Karpas-422 (cell line): ENCODE measurements at places on chromosomes 13 and 19. TPM values are rescaled to one million over a fixed set of nuclear protein-coding genes. Genes with fewer than 3 reads are reported as not detected.
A peak's percentile ranks its signal among the peaks of the same experiment; 100 is the strongest.

- H3K4me3 ChIP-seq, result no peak overlapping the region
- DNase-seq, result peak; percentile 36
- H3K27ac ChIP-seq, result no peak overlapping the region
- H3K36me3 ChIP-seq, result no peaks in the 10 kb centered on the region
- no peaks in the 10 kb centered on the region for H3K27me3 ChIP-seq
Measured at GRCh38 chr19:6499052-6499790, 2.9 kb downstream of the TUBB4A start.

GRCh38 chr19:28039677-28040381 lies 1173.1 kb downstream of the UQCRFS1 start:
- H3K4me3 ChIP-seq, result no peak overlapping the region
- H3K4me1 ChIP-seq, result no peaks in the 10 kb centered on the region
- H3K27ac ChIP-seq, result no peak overlapping the region
- H3K36me3 ChIP-seq, result no peaks in the 10 kb centered on the region
- no peak for DNase-seq
- H3K27me3 ChIP-seq, result no peaks in the 10 kb centered on the region

DNA sequence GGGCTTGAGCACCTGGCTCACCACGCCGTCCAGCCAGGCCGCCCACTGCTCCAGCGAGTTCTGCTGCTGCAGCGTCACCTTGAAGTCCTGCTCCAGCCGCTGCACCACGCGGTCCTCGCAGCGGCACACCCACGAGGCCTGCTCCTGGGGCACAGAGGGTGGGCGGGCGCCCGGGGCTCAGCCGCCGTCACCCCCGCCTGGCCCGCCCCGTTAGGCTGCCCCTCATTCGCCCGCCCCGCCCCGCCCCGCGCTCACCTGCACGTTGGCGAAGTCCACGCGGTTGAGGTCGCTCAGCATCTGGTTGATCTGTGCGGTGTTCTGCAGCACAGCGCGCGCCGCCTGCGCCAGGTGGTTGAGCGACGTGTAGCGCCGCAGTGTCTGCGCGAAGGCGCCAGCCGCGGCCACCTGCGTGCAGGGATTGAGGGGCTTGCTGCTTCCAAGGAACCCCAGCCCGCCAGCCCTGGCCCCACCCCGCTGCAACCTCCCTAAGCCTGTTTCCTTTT lies 11.3 kb downstream of the DCAF15 start:
- H3K36me3 ChIP-seq, result 0 out of 2 replicates have a peak, but pooled peaks cover 3% of the 10 kb centered on the region
- no peak overlapping the region for H3K4me3 ChIP-seq
- no peak for DNase-seq
- no peaks in the 10 kb centered on the region for H3K27me3 ChIP-seq

FGF9 gene
- total RNA-seq, result 0.11 and 2.9 TPM in 2 replicates

- no peaks in the 10 kb centered on the region for H3K36me3 ChIP-seq
- no peak for DNase-seq
- peaks cover 23% of the 10 kb centered on the region for H3K4me1 ChIP-seq
- H3K4me3 ChIP-seq, result no peak overlapping the region
- no peak overlapping the region for H3K27ac ChIP-seq
- H3K27me3 ChIP-seq, result no peaks in the 10 kb centered on the region
Measured at GRCh38 chr13:97139691-97140090, 82.4 kb upstream of the MBNL2 start.

CD79A gene
- total RNA-seq, result 970 and 1,036 TPM in 2 replicates

- H3K36me3 ChIP-seq, result peaks cover 44% of the 10 kb centered on the region; the same call in 1 of the 2 replicates
- no peaks in the 10 kb centered on the region for H3K4me1 ChIP-seq
- H3K27ac ChIP-seq, result no peak overlapping the region
Measured at GRCh38 chr13:111283457-111283856, 37.0 kb upstream of the TEX29 start.

- no peak overlapping the region for H3K27ac ChIP-seq
- no peaks in the 10 kb centered on the region for H3K27me3 ChIP-seq
- no peaks in the 10 kb centered on the region for H3K36me3 ChIP-seq
- no peak overlapping the region for H3K4me3 ChIP-seq
- H3K4me1 ChIP-seq, result no peaks in the 10 kb centered on the region
Measured at GRCh38 chr13:37338726-37339385, 233.4 kb upstream of the CSNK1A1L start.

DNA sequence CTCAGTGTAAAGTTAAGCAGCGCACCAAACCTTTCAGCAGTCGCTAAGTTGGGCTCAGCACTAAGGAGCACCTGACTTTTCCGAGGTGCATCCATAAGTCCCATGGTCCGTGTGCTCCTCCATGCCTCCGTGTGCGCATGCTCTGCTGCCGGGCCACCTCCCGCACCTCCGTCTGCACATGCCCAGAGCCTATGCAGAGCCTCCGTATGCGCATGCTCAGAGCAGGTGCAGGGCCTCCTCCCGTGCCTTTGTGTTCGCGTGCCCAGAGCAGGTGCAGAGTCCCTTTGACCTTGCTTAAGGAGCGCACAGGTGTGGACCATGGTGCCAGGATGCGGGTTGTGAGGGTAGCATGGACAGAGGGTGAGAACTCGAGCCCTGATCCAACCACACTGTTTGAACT lies 46.0 kb downstream of the ATP11A start:
- H3K36me3 ChIP-seq, result no peaks in the 10 kb centered on the region
- H3K27ac ChIP-seq, result no peak overlapping the region
- no peaks in the 10 kb centered on the region for H3K27me3 ChIP-seq
- H3K4me1 ChIP-seq, result no peaks in the 10 kb centered on the region
- no peak for DNase-seq
- H3K4me3 ChIP-seq, result no peak overlapping the region

ARHGAP45 gene
- 31.5 and 114 TPM in 2 replicates for total RNA-seq

DNA sequence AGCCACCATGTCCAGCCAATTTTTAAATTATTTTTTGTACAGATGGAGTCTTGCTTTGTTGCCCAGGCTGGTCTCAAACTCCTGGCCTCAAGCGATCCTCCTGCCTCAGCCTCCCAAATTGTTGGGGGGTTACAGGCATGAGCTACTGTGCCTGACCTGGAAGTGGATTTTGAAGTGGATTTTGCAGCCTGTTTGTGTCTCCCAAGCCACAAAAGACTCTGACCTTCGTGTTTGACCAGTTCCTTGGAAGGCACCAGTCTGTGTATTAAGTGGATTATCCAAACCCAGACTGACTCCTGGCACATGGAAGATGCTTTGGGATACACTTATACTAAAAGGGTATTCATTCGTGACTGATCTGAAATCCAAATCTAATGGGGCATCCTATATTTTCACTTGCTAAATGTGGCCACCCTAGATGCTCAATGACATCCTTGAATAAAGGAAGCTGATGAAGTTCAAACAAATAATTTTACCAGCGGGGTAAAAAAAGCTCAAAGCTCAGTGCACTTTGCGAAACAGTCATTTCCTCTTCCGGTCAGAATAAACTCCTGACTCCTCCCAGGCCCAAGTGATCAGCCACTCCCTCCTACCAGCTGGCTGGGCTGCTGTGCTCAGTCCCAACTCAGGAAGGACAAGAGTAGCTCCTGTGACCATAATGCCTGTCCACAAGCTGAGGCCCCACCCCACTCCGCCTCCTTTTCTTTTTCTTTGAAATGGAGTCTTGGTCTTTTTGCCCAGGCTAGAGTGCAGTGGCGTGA lies 32.6 kb upstream of the GATAD2A start:
- DNase-seq, result peak; percentile 81
- H3K27ac ChIP-seq, result peak overlapping the region; percentile 87
- no peaks in the 10 kb centered on the region for H3K36me3 ChIP-seq
- peak overlapping the region; percentile 54 for H3K4me3 ChIP-seq
- H3K27me3 ChIP-seq, result no peaks in the 10 kb centered on the region
- H3K4me1 ChIP-seq, result peaks cover 17% of the 10 kb centered on the region

GRCh38 chr19:50059045-50059444 lies 33.2 kb downstream of the ZNF473 start:
- H3K4me1 ChIP-seq, result no peaks in the 10 kb centered on the region
- no peak overlapping the region for H3K27ac ChIP-seq
- H3K27me3 ChIP-seq, result no peaks in the 10 kb centered on the region
- H3K4me3 ChIP-seq, result no peak overlapping the region
- H3K36me3 ChIP-seq, result no peaks in the 10 kb centered on the region

DNA sequence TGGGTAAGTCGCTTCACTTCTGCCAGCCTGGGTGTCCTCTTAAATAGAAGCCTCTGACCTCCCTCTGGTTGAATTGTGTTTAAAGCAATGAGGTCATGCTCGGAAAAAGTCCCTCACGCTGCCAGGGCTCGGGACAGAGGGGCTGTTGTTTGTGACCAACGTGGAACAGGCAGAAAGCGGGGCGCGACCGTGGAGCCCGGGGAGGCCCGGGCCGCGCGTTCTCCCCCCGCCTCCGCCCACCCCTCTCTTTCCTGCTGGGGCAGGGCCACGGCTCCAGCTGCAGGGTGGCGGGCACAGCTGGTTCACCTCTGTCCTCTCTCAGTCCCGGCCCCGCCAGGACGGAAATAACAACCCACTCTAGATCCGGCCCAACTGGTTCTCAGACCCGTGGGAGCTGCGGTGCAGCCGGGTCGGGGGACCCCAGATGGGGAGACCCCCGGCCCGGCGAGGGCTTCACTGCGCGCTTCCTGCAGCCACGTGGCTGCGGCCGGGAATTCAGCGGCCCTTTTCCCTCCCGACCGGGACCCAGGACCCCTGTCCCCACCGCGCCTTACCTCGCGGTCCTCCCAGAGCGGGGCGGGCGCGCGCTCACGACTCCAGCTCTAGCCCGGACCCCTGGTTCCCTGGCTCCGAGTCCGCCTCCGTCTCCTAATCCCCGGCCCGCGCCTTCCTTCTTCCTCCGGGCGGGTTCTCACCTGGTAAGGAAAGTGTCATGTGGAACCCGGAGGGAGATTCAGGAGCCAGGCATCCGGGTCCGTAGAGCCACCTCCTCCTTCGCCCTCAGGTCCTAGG lies 1.9 kb downstream of the CDC42EP5 start:
- no peak overlapping the region for H3K4me3 ChIP-seq
- no peak overlapping the region for H3K27ac ChIP-seq
- no peaks in the 10 kb centered on the region for H3K36me3 ChIP-seq
- no peaks in the 10 kb centered on the region for H3K27me3 ChIP-seq
- no peak for DNase-seq
- H3K4me1 ChIP-seq, result no peaks in the 10 kb centered on the region

OR7G3 gene
- not detected in 2 replicates for total RNA-seq

- no peaks in the 10 kb centered on the region for H3K27me3 ChIP-seq
- no peak overlapping the region for H3K27ac ChIP-seq
- no peaks in the 10 kb centered on the region for H3K36me3 ChIP-seq
- DNase-seq, result peak; percentile 69
Measured at GRCh38 chr13:23921451-23921888, 24.2 kb upstream of the C1QTNF9B start.

DNA sequence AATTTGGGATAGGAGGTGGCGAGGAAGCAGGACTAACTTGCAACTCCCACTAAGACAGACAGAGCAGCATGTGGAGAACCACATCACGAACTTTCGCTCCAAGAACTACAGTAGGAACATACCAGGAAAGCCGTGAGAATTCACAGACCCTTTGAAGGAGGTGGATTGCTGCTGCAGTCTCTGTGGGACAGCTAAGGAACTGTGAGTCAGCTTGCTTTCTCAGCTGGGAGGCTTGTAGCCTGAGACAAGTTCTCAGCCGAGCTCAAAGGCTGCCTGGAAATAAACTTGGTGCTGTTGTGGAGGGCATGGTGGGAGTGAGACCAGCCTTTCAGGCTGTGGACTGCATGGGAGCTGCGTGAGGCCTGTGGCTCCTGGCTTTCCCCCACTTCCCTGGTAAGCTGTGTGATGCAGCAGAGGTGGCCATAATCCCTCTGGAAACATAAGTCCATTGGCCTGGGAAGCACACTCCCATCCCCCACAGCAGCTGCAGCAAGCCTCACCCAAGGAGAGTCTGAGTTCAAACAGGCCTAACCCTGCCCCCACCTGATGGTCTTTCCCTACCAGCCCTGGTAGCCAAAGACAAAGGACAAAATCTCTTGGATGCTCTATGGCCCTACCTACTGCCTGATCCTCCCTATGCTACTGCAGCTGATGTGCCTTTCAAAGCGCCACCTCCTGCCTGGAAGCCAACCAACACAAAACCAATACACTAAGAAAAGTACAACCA lies 441.1 kb upstream of the HTR2A start:
- DNase-seq, result no peak
- no peak overlapping the region for H3K27ac ChIP-seq
- no peaks in the 10 kb centered on the region for H3K36me3 ChIP-seq

GRCh38 chr13:32720026-32720425 lies 133.8 kb downstream of the PDS5B start:
- H3K27me3 ChIP-seq, result no peaks in the 10 kb centered on the region
- H3K4me3 ChIP-seq, result no peak overlapping the region
- no peak overlapping the region for H3K27ac ChIP-seq
- DNase-seq, result no peak
- no peaks in the 10 kb centered on the region for H3K4me1 ChIP-seq
- H3K36me3 ChIP-seq, result peaks cover 11% of the 10 kb centered on the region

NLRP7 gene
- total RNA-seq, result 0.11 and 0.18 TPM in 2 replicates

GRCh38 chr13:79445968-79446645 lies 34.8 kb upstream of the NDFIP2 start:
- H3K4me1 ChIP-seq, result peaks cover 6% of the 10 kb centered on the region
- H3K27me3 ChIP-seq, result no peaks in the 10 kb centered on the region
- no peak overlapping the region for H3K27ac ChIP-seq
- DNase-seq, result no peak
- no peaks in the 10 kb centered on the region for H3K36me3 ChIP-seq
- no peak overlapping the region for H3K4me3 ChIP-seq

SHANK1 gene
- total RNA-seq, result not detected in 2 replicates
